ENCODE measurements at places on chromosomes 11 and 22.

- no peak for DNase-seq
Measured at GRCh38 chr11:107929611-107930200, 1.5 kb downstream of the RAB39A start.

GRCh38 chr11:74157169-74157568 lies 13.6 kb downstream of the C2CD3 start:
- no peak for DNase-seq

- no peak for DNase-seq
Measured at GRCh38 chr22:34587357-34588356, 478.3 kb upstream of the ISX start.

DNA sequence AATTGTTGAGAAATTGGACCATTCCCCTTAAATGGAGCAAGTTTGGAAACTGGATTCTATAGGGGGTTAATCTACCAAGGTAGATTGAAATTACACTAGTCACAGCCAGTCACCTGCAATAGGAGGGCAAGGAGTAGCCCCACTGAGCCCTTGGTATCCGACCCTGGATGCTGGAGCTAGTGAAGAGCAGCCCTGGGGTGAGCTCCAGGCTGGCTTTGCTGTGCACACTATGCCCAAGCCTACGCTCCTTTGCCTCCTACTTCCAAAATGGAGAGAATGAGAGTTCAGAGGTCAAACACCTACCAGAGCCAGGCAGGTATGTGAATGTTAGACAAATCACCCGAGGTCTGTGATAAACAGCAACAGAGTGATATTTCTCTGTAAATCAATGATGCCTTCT lies 23.7 kb downstream of the SNU13 start:
- peak; percentile 21 for DNase-seq

GRCh38 chr11:395866-396265 lies 1.9 kb downstream of the PKP3 start:
- no peak for DNase-seq
